Breast epithelium (tissue), 4 donors: ENCODE measurements at places on chromosomes 3 and 15. TPM values are rescaled to one million over a fixed set of nuclear protein-coding genes. Genes with fewer than 3 reads are reported as not detected.

GRCh38 chr3:72113964-72114363 is 329.0 kb upstream of the PROK2 start:
- no peak overlapping the region for H3K27ac ChIP-seq
- H3K27me3 ChIP-seq = no peaks in the 10 kb centered on the region
- H3K36me3 ChIP-seq = no peaks in the 10 kb centered on the region
- no peak for DNase-seq
- H3K4me1 ChIP-seq = no peaks in the 10 kb centered on the region
- H3K4me3 ChIP-seq = no peak overlapping the region

DNA sequence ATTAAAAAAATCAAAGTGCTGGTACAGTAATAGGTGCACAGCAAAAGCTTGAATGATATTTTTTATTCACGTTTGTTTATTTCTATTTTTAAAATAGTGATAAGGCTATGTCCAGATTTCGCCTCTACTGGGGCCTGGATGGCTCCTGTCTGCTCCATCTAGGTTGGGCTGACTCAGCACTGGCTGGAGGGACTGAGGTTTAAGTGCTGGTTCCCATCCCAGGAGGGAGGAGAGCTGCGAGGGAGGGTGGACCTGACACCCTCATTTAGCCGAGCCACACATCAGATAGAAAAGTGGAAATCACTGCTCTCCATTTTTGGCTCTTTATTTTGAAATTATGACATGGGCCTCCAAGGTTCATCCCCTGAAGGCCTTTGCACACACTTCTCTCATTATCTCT is 95.4 kb upstream of the AGBL1 start:
- no peak overlapping the region for H3K27ac ChIP-seq
- no peaks in the 10 kb centered on the region for H3K27me3 ChIP-seq
- no peak overlapping the region for H3K4me3 ChIP-seq
- no peaks in the 10 kb centered on the region for H3K4me1 ChIP-seq

DNA sequence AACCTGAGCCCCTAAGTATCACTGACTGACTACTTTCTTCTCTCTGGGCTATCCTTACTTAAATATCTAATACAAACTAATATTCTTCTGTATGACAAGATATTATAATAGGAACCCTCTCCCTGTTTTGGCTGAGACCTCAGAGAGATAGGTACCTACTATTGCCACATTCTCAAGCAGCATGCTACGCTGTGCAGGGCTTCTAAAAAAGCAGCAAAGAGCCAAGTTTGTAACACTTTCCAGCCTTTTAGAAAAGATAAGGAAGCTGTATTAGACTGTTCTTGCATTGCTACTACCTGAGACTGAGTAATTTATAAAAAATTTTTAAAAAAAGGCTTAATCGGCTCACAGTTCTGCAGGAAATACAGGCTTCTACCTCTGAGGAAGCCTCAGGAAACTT is 126.8 kb upstream of the ABI3BP start:
- no peak overlapping the region for H3K4me3 ChIP-seq
- DNase-seq = no peak
- no peaks in the 10 kb centered on the region for H3K4me1 ChIP-seq
- H3K27ac ChIP-seq = no peak overlapping the region
- H3K27me3 ChIP-seq = no peaks in the 10 kb centered on the region
- no peaks in the 10 kb centered on the region for H3K36me3 ChIP-seq

GRCh38 chr3:122365073-122365472 is 18.0 kb downstream of the MIX23 start:
- no peak overlapping the region for H3K4me3 ChIP-seq
- peak overlapping the region; percentile 21 for H3K27ac ChIP-seq
- H3K27me3 ChIP-seq = no peaks in the 10 kb centered on the region
- no peaks in the 10 kb centered on the region for H3K36me3 ChIP-seq
- no peaks in the 10 kb centered on the region for H3K4me1 ChIP-seq

- no peak overlapping the region for H3K27ac ChIP-seq
- H3K4me3 ChIP-seq = no peak overlapping the region
- H3K27me3 ChIP-seq = no peaks in the 10 kb centered on the region
- DNase-seq = no peak
- H3K4me1 ChIP-seq = no peaks in the 10 kb centered on the region
- no peaks in the 10 kb centered on the region for H3K36me3 ChIP-seq
Measured at GRCh38 chr15:89971592-89971997, 29.5 kb upstream of the ZNF710 start.

DNA sequence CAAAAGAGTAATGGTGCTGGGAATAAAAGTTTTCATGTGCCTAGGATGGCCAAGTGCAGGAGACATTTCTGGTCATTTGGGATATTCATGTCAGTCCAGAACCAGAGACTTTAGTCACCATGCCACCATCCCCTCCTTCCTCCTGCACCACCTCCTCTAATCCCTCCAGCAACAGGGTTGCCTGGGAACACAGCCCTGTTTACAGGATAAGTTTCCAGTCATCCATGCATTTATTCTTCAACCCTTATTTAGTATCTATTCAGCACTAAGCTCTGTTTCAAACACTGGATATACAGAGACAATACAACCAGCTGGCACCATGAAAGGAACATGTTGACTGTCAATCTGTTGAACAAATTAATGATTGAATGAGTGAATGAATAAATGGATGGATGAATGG is 211.7 kb downstream of the CLSTN2 start:
- H3K4me1 ChIP-seq = no peaks in the 10 kb centered on the region
- H3K4me3 ChIP-seq = no peak overlapping the region
- DNase-seq = no peak

The LTK gene
- 0.29 TPM for total RNA-seq
